ENCODE measurements at places on chromosomes 11 and 22.
A peak's percentile ranks its signal among the peaks of the same experiment; 100 is the strongest.

DNA sequence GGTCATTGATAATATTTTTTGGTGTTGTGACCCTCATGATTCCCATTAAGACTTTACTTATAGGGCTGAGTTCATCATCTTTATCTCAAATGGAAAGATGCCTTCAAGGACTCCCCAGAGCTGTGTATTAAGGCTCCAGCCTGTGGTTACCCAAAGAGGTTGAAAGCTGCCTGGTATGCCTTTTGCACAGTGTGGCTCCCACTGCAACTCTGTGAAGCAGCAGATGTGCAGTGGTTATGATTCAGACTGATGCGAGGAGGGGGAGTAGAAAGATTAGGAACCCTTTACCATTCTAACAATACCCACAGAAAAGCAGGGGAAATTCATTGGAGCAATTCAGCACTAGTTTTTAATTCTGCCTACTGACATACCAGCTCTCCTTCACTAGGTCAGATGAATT, 560.0 kb downstream of the INSC start:
- DNase-seq: no peak

DNA sequence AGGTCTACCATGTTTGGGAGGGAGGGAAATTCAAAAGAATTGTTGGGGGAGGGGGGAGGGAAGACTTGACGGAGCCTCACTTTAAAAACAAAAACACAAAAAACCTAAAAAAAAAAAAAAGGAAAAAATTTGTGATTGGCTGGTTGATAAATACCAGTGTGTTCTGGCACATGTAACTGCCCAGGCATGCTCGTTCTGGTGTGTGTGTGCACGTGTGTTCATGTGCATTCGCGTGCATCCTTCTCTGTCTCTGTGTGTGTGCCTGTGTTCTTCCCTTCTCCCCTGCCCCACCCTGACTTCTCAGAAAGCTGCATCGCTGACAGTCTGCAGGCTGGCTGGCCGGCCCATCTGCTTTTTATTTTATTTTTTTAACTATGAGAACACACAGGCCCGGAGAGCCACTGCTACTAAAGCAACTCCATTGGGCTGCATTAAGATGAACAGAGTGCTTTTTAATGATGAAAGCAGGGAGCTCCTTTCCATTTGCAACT, 22.6 kb upstream of the ADSL start:
- DNase-seq: peak; percentile 54

- DNase-seq: peak; percentile 54
Observed at GRCh38 chr11:75428281-75428724, 4.7 kb downstream of the KLHL35 start.

DNA sequence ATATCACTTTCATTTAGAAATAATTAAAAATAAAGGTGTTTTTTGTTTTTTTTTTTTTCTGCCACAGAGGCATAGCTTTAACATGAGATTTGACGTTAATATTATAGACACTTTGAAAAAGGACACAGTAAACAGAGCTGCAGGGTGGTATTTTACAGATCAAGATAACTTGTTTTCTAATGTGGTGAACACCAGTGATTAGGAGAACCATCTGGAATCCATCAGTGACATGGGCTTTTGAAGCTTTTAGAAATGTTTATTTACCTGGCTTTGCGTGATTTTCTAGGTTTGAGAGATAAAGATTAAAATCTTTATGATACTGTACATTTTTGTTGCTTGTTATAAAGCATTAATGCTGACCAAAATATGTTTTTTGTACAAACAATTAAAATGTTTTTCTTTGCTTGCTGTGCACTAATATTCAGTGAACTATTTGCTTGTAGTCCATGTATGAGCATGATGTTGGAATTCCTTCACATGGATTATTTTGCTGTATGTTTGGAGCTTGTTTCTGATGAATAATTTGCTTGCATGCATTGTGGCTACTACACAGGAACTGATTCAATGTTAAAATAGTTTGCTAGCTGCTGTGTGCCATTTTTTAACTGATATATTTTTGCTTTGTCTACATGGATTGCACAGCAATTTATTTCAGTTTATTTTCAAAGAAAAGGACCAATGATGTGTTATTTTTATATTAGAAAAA, 352.1 kb upstream of the NARS2 start:
- DNase-seq: no peak

- DNase-seq: no peak
Observed at GRCh38 chr22:49968831-49969661, 8.5 kb downstream of the PIM3 start.

GRCh38 chr11:58505849-58506248, 2.1 kb downstream of the OR5B21 start:
- no peak for DNase-seq

DNA sequence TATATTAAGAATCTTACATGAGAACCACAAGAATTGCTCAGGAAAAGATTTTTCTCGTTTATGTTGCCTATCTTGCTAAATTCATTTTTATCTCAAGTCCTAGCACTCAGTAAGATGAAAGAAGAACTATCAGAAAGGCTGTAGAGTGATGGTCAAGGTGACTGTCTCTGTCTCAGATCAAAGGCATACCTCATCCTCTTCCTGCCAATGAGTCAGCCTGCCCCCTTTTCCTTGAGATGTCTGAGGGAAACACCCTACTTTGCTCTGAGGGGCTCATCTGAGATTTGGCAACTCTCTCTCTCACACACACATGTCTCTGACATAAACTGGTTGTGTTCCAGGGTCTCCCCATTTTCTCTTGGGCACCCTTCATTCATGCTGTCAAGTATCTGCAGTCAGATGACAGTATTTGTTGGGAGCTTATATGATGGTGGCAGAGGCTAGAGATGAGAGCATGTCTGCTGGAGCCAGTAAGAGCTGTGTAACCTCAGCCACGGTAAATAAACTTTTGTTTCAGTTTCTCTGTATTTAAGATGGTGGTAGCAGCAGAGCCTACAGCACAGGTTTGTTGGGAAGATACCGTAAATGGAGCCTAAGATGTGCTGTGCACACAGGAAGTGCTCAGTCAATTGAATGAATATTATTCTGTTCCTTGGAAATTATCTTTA, 1.6 kb downstream of the MMP27 start:
- no peak for DNase-seq

GRCh38 chr22:25942115-25942855, 200.3 kb downstream of the MYO18B start:
- no peak for DNase-seq

DNA sequence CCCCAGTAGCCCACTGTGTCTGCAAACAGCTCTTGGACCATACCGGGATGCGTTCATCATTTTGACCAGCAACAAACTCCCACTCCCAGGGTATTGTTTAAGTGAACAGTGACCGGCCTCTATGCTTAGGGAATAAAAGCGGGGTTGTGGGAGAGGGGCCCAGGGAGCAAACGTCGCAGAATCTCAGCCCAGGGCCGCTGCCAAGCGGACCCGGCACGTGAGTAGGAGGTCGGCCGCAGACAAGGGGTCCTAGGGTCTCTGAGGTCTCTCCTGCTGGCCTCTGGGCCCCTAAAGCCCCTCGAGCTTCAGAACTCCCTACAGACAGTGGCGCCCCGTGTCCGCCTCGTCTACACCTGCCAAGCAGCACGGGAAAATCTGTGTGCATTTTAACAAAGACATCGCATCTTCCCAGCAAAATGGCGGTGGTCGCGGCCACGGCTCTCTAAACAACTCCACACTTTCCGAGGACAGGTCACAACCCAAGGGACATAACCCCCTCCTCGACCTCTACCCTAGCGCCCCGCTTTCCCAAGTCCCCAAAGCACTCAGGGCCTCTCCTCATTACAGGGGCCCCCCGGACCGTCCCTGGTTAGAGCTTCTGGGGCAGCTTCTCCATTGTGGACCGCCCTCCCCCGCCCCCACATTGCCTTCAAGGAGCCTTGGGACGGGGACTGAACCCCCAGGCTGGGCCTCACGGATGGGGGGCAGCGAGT, 3.9 kb upstream of the GCAT start:
- no peak for DNase-seq

DNA sequence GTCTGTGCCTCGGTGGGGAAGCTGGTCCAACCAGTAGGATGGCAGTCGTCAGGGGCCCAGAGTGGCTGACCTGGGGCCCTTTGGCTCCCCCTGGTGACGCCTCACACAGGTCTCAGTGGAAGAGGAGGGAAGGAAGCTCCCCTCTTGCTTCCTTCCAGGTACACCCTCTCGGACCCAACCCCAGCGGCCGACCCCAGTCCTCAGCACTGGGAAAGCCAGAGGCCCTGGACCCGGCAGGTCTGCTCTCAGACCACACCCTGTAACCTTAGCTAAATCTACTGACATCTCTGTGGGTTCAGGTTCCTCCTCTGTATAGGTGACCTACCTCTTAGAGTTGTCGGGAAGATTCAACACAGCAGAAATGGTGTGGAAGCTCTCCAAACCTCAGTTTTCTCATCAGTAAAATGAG, 3.4 kb upstream of the SCUBE1 start:
- DNase-seq: peak; percentile 79
